ENCODE measurements at places on chromosomes 4 and X.

DNA sequence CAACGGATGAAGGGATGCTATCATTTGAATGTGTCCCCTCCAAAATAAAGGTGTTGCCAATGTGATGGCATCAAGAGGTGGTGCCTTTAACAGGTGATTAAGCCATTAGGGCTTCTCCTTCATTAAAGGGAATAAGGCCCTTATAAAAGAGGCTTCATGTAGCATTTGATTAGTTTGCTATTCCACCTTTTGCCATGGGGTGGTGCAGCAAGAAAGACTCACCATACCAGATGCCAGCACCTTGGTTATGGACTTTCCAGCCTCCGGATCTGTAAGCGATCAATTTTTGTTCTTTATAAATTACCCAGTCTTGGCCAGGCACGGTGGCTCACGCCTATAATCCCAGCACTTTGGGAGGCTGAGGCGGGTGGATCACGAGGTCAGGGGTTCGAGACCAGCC lies 7.9 kb upstream of the SLC25A43 start:
- DNase-seq, result no peak

DNA sequence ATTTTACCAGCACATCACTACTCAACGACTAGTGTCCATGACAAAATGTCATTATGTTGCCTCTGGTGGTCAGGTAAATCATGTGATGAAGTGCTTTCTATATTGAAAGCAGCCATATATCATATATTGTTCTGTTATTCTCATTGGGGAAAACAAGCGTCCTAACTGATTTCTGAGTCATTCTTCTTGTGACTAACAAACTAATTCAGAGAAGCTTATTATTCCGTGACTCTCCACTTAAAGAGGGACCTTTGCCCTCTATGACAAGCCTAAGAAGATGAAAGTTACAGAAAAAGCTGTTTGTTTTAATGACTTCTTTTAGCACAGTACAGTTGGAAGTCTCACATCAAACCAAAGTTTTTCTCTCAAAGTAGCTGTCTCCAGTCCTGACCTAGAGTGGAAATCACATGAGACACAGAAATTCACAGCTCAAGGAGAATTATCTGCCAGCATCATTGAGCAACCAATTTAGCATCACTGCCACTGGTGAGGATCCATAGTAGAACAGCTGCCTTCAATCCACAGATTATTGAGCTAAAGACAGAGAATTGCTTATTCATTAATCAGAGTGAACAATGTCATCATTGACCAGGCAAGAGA lies 36.4 kb downstream of the ASB9 start:
- DNase-seq, result no peak

GRCh38 chr4:40255393-40256281 lies 58.8 kb downstream of the RHOH start:
- peak; percentile 87 for DNase-seq

DNA sequence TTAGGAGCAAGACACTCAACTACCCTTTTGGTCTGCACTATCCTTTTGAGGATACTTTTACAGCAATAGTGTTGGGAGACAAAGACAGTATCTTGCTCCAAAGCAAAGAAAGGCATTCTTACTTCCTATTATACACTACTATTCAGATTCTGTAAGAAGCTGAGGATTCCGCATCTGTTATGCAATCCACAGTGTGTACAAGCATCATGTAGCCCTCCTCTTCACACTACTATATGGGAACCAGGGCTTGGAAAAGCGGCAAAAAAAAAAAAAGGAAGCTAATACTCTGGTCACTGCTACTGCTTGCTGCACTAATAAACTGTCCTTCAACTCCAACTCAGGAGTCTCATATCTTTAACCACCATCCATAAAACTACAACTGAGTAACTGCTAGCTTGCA lies 59.1 kb downstream of the FBXW7 start:
- DNase-seq, result no peak

DNA sequence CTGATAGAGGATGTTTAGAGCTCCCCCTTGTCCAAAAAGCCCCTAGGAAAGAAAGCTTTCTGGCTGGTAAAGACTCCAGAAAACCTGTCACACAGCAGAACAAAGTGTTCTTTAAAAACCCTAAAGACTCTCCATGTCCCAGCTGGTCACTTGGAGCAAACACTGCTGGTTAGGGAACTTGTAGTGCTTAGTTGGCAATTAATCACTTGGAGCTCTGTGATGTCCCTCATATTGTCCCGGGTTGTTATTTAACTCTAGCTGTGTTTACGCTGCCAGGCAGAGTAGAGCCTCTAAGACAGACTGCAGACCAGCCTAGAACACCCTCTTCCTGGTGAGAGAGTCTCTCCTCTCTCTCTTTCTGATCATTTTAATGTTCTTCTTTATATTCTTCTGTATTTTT lies 267.3 kb downstream of the BCOR start:
- no peak for DNase-seq

DNA sequence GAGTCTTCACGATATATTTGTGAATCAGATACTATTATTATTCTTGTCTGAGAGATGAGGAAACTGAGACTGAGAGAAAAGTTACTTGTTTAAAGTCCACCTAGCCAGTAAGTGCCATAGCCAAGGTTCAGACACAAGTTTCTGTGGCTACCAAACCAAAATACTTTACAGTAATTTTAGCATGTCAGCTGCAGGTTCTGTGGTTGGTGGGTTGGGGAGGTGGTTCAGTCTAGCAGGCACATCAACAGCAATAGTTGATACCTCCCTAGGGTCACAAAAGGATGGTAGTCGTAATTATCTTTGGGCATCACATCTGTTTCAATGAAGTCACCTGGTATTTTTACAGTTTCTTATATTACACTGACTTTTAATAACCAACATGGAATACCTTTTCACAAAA lies 35.6 kb upstream of the EDA2R start:
- DNase-seq, result no peak

Measured in HS-5 (cell line).